ENCODE measurements at places on chromosomes 6 and 20. TPM values are rescaled to one million over a fixed set of nuclear protein-coding genes. Genes with fewer than 3 reads are reported as not detected.

- H3K27me3 ChIP-seq: no peaks in the 10 kb centered on the region
- DNase-seq: no peak
- H3K27ac ChIP-seq: no peak overlapping the region
- peaks cover 21% of the 10 kb centered on the region for H3K4me1 ChIP-seq
- no peaks in the 10 kb centered on the region for H3K36me3 ChIP-seq
These were observed 185.9 kb downstream of the UST start for GRCh38 chr6:148932731-148933130.

DNA sequence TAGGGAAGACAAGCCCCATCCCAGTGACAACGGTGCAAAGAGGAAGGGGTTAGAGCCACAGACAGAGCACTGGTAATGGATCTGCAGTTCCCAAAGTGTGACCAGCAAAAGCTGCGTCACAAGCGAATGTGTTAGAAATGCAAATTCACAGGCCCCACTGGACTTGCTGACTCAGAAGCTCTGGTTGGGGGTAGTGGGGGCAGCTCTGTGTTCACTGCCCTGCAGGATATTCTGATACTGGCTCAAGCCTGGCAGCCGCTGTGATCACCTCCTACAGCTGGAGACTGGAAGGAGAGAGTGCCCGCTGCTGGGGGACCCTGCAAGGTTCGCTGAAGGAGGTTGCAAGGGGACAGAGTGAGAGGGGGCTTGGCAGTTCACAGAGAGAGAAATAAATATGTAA lies 179.7 kb upstream of the CDH4 start:
- H3K36me3 ChIP-seq: no peaks in the 10 kb centered on the region
- H3K27me3 ChIP-seq: no peaks in the 10 kb centered on the region
- no peak for DNase-seq
- no peak overlapping the region for H3K27ac ChIP-seq

DNA sequence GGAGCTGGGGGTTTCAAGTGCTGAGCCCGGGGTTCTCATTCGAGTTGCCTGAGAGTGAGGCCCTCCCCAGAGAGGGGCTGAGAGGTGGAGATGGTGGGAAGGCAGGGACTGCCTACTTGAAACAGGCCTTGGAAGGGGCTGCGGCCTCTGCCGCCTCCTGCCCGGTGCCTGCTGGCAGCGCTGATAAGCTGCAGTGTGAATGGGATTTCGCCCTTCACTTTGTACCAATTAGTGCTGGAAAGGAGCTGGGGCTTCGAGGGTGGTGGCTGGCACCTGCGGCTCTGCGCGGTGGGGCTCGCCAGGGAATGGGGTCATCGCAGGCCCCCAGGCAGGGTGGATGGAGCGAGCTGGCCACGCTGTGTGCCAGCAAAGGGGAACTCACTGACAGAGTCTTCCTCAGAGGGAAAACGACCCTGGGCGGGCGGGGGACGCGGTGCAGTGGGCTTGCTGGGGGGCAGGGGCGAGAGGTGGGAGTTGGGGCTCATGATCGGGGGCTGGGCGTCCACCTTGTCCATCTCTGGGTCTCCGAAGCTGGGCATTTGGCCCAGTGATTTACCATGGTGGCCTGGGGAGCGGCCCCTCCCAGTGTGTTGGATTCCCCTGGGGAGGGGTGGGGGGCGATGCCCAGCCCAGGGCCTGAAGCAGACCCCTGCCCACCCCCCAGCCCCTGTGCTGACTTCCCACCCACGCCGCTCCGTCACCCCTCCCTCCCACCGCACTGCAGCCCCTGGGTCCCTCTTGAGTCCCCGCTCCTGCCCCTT lies 22.9 kb downstream of the COL20A1 start:
- no peak overlapping the region for H3K27ac ChIP-seq
- H3K36me3 ChIP-seq: no peaks in the 10 kb centered on the region
- H3K4me1 ChIP-seq: no peaks in the 10 kb centered on the region
- no peak for DNase-seq
- no peak overlapping the region for H3K4me3 ChIP-seq
- no peaks in the 10 kb centered on the region for H3K27me3 ChIP-seq

The AIF1 gene
- 15.3 TPM for total RNA-seq

The GPLD1 gene
- 1.6 TPM for total RNA-seq

DNA sequence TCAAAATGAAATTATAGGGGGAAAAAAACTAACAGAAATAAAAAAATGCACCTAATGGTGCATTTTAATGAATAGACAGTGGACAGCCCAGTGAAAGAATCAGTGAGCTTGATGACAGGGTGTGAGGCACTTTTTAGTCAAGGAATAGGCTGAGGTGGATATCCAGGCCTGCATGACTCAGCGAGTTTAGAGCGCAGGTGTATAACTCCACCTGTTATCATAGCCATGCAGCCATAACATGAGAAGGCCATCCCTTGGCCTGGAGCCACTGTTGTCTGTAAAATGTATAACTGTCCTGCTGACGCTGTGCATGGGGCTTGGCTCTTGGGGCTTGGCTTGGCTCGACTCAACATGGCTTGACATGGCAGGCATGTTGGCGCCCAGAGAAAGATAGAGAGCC lies 331.5 kb upstream of the NOX3 start:
- no peak overlapping the region for H3K27ac ChIP-seq
- no peaks in the 10 kb centered on the region for H3K36me3 ChIP-seq
- H3K27me3 ChIP-seq: no peaks in the 10 kb centered on the region
- no peak for DNase-seq
- H3K4me3 ChIP-seq: no peak overlapping the region

DNA sequence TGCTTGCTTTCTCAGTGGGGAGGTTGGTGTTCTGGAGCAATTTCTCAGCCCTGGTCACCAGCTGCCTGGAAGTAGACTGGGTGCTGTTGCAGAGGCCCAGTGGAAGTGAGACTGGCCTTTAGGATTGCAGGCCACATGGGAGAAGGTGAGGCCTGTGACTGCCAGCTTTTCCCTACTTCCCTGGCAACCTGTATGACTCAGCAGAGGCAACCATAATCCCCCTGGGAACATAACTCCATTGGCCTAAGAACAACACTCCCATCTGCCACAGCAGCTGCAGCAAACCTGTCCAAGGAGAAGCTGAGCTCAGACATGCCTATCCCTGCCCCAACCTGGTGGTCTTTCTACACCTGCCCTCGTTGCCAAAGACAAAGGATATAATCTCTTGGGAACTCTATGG lies 473.5 kb upstream of the SPTLC3 start:
- DNase-seq: no peak
- H3K4me1 ChIP-seq: no peaks in the 10 kb centered on the region
- H3K4me3 ChIP-seq: no peak overlapping the region
- no peak overlapping the region for H3K27ac ChIP-seq
- no peaks in the 10 kb centered on the region for H3K36me3 ChIP-seq

GRCh38 chr6:89826029-89826528 lies 3.6 kb upstream of the CASP8AP2 start:
- H3K36me3 ChIP-seq: no peaks in the 10 kb centered on the region
- peaks cover 10% of the 10 kb centered on the region for H3K4me1 ChIP-seq
- H3K4me3 ChIP-seq: no peak overlapping the region
- no peaks in the 10 kb centered on the region for H3K27me3 ChIP-seq

The TMEM151B gene
- total RNA-seq: 2.8 TPM

The ZC3H12D gene
- 2.1 TPM for total RNA-seq

- H3K36me3 ChIP-seq: no peaks in the 10 kb centered on the region
- H3K4me1 ChIP-seq: peaks cover 4% of the 10 kb centered on the region
- DNase-seq: no peak
- H3K27ac ChIP-seq: no peak overlapping the region
These were observed 360.1 kb downstream of the PLCB1 start for GRCh38 chr20:8492173-8492572.

DNA sequence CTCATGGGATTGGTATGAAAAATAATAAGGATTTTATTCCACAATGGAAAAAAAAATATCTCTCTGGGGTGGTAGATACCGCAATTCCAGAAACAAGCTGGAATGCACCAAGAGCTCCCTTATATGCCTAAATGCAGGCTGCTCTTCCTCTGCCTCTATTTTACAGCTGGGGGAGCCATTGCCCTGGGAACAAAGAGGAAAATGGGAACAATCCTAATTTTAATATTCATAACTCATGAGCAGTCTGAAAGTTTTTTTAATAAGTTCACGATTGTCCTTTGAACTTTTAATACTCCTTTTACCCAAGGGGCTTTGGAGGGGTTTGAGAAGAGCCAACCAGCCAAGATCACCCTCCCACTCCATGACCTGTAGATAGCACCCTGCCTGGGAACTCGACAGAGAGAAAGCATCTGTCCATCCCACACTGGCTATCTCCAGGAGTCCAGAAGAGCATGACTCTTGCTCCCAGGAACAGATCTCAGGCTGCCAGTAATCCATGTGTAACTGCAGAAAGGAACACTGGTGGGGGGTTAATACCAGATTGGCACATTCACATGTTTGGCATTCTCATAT lies 74.7 kb downstream of the CD83 start:
- no peak overlapping the region for H3K4me3 ChIP-seq
- peaks cover 25% of the 10 kb centered on the region for H3K27me3 ChIP-seq
- DNase-seq: no peak

- no peak overlapping the region for H3K4me3 ChIP-seq
- H3K27me3 ChIP-seq: no peaks in the 10 kb centered on the region
- H3K27ac ChIP-seq: no peak overlapping the region
- no peaks in the 10 kb centered on the region for H3K4me1 ChIP-seq
- no peaks in the 10 kb centered on the region for H3K36me3 ChIP-seq
These were observed 289.5 kb upstream of the SGK1 start for GRCh38 chr6:134607411-134607810.

The CPXM1 gene
- total RNA-seq: 12.1 TPM

DNA sequence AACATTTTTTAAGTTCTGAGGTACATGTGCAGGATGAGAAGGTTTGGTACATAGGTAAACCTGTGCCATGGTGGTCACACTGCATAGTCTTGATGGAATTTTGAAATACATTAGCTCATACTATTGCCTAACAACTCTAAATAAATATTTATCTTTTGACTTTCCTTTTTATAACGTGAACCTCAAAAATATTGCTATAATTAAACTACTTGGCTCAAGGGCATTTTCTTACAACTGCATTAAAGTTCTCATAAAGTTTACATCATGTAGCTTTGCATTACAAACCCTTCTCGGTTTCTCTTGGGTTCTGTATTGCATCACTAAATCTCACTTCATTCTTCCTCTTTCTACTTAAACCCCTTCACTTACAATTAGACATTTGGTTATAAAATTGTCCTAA lies 636.0 kb upstream of the PTCHD4 start:
- no peaks in the 10 kb centered on the region for H3K36me3 ChIP-seq
- DNase-seq: no peak
- H3K4me3 ChIP-seq: no peak overlapping the region
- no peak overlapping the region for H3K27ac ChIP-seq
- no peaks in the 10 kb centered on the region for H3K4me1 ChIP-seq
- no peaks in the 10 kb centered on the region for H3K27me3 ChIP-seq

DNA sequence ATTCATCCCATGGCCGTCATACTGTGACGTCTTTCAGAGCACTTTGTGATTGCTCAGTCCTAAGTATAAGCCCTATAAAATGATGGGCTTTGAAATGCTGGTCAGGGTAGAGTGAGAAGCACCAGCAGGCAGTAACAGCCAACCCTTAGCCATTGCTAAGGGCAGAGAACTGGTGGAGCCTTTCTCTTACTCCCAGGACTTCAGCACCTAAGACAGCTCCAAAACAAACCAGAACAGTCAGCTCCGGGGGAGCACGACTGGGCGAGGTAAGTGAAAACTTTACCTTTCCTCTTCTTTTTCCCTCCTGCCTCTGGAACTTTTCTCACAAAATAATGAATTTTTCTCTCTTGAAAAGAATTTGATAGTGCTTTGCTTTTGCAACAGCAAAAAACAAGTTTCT lies at the start of gene VIP:
Gene VIP (plus strand): TSS at position 104 of the 400 bp plus-strand sequence. CDS start 1,381 bp downstream, outside the sequence.
- no peak within 1 kb of the TSS for H3K4me3 ChIP-seq
- H3K4me1 ChIP-seq: no peaks in the 10 kb centered on the region
- no peak for DNase-seq
- no peaks in the 10 kb centered on the region for H3K36me3 ChIP-seq

DNA sequence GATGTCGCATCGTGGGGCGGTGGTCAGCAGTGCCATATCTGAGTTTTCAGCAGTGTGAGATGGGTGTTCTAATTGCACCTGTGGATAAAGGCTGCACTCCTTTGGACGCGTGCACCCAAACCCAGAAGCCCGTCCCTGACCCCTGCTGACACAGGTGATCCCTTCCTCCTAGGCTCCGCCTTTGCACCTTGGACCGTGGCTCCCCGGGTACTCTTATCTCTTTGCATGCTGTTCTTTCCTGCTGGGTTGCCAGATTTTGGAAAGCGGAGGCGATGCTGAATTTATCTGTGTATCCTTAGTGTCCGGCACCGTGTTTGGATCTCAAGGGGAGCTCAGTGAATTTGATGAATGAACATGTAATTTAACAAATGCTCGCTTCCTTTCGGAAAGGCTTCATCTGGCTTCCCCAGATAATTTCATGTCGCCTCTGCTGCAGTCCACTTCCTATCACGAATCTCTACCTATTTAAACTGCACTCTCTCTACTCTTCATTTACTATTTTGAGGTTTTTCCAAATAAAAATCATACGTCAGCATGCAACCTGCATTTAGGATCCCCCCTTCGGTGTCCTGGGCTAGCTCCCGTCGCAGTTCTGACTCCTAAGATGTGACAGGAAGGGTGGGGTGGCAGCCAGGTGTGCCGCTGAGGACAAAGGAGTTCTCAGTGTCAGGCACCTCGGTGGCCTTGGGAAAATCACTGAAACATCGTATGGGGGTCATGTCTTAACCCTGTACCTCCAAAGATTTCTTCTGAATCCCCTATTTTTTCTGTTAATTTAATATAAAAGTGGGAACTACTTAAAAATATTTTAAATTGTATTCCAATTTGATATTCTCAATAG lies 753 bp upstream of the PERP start:
- no peak overlapping the region for H3K4me3 ChIP-seq
- DNase-seq: peak; percentile 26
- H3K4me1 ChIP-seq: peaks cover 14% of the 10 kb centered on the region
- no peaks in the 10 kb centered on the region for H3K27me3 ChIP-seq
- H3K36me3 ChIP-seq: no peaks in the 10 kb centered on the region

The CASS4 gene
- 0.78 TPM for total RNA-seq

DNA sequence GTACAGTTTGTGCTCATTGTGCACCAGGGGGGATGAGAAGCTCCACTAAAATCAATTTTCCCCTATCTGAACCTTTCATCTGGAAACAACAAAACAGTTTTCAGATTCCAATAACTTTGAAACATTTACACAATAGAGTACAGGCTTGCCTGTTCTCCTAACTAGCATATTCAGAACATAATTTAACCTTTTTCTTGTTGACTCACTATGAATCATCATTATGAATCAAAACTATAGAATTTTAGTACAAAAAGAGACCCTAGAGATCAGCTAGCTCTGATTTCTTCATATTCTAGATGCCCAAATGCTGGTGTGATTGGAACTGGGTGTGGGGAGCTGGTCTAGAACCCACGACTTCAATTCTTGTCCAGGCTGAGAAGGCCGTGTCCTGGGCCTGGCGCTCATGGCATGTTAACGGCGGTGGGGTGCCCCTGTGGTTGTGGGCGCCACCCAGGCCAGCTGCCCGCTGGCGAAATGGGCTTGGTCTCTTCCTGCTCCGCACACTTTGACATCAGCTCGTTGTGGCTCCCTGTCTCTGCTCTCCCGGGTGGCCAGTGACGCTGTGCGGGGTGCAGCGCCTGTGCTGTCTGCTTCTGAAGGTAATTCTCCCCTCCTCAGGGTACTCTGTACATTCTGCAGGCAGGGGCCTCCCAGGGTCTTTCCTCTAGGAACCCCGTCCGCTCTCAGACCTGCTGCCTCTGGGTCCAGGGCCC lies 29.9 kb upstream of the AGPAT4 start:
- no peaks in the 10 kb centered on the region for H3K4me1 ChIP-seq
- H3K36me3 ChIP-seq: no peaks in the 10 kb centered on the region
- DNase-seq: no peak
- H3K27me3 ChIP-seq: no peaks in the 10 kb centered on the region
